ENCODE measurements at places on chromosomes 5 and 9.

DNA sequence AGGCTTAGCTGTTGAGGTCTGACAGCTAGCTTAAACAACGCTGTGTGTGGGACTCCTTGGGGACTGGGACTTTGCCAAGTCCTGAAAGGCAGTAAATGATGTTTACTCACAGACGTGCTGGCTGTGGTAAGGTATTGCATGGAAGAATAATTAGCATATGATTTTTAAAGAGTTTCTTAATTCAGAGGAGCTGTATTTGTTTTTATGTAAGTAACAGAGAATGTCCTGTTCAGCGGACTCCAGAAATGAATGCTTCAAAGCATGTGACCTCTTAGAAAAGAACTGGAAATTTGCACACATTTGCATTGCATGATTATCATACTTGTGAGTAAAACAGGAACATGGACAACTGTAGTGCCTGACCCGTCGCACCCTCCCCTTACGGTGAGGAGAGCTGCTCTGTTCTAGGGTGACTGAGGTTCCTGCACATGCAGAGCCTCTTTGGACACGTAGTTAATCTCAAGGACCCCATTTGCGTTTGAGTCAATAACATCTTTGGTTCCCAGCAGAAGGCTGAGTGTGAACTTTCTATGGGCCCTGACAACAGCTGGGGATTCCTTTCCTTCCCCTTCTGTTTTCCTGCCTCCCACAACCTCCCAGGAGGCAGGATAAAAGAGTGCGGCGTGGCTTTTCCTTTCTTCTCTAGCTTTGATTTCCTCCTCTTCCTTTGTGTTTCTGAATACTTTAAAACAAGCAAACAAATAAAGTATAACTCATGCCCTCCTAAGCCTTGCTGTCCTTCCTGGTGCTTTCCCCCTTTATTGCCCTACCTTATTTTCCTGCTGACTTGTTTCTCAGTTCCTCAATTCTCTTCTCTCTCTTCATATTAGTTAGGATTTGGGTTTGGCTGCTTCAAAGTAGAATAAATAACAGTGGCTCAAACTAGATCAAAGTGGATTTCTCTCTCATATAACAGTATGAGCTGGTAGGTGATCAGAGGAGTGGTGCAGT is 157.2 kb upstream of the CD180 start:
- no peak for DNase-seq

DNA sequence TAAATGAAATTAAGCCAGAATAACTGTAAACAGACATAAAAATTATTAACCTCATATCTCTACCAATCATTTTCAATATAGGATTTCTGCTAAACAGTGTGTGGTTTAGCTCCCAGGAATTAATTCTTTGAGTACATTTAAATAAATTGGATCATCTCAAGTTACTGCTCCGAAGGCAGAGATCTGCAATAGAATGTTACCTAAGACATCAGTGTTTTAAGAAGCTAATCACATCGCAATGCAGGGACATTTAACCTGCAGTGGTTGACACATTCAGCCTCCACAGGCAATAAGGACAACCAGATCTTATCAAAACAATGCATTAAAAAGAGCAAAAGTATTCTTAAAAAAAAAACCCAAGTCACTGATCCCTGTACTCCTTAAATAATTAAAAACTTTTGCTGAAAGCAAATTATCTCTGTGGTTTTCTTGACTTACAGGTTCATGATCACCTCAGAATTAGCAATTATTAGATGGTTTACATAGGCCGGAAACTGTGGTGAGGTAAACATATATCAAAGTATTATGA is 45.7 kb downstream of the PRDM6 start:
- DNase-seq, result no peak

GRCh38 chr5:127555826-127556225 is 38.4 kb downstream of the PRRC1 start:
- DNase-seq, result no peak

DNA sequence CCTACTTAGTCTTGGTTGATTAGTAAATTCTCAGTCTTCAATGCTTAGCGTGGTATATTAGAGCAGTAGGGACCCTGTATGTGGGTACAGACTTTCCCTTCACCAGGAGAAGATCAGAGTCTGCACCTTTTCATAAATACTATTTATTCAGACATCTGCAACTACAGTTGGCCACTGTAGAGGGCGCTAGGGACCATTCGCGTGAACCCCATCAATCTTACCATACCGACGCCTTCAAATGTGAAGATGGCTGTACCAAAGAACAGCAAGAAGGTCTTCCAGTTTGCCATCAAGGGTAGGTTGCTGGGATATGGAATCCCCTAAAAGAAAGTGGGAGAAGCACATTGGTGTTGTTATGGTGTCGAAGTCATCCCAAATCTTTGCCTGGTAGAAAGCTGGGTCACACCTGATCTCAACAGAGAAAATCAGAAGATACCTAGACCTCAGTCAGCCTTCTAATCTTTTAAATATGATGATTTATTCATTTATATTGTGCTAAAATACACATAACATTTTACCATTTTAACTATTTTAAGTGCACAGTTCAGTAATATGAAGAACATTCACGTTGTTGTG is 19.1 kb downstream of the SLC36A3 start:
- DNase-seq, result no peak

- peak; percentile 36 for DNase-seq
Observed at GRCh38 chr5:42950456-42951292, 89.4 kb downstream of the ANXA2R start.

DNA sequence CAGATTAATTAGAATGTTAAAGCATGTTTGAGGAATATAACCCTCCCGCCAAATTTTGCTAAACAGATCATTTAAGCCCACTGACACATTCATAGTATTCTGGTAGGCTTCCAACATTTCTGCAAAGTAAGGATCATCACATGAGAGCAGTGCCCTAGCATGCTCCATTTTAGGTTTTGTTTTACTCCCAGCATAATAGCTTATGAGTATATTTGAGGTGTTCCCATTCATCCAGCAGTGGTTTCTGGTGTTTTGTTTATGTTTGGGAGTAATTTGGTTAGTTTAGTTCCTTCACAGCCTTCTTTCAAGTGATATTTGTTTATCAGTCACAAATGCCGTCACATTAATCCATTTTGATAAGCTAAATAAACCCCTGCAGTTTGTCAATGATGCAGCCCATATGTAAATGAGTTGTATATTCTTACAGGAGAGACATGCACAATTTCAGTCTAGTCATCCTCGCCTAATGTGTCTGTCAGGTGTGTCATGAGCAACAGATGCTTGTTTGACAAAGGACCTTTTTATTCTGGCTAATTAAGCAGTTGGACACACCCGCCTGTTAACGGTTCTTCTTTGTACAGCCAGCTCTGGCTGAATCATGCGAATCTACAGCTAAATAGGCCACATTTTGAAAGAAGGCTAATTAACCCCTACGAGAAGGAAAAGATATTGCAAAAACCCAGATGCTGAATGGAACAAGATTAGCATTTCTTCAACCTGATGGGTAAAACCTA is 124.4 kb downstream of the RFX3 start:
- no peak for DNase-seq

DNA sequence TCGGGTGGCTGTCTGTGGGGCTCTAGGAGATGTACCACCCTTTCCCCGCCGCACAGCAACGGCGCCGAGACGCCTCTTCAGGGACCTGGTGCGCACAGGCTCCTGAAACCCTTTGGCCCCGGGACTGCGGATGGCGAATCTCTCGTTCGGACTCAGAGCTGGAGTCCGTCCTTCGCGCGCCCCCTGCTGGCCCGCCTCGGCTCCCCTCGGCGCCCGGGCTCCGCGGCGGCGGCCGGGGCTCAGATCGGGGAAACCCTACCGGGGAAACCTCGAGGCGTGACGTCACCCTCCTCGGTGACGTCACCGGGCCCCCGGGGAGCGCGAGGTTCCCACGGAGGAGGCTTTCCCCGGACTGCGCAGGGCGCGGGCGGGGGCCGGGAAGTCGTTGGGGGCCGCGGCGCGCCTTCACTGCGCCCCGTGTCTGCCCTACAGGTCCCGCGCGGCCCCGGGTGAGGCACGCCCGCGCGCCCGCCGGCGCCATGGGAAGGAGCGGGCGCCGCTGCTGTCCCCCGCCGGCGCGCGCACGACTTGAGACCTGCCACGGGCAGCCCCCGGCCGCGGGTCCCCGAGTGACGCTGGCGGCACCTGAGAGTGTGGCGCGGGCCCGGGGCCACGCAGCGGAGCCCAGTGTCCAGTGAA is 7.9 kb downstream of the PRR7 start:
- peak; percentile 88 for DNase-seq

- peak; percentile 9 for DNase-seq
Observed at GRCh38 chr5:181190711-181191525, 14.1 kb downstream of the TRIM7 start.

- no peak for DNase-seq
Observed at GRCh38 chr5:167348251-167348926, 943.1 kb upstream of the WWC1 start.
